ENCODE measurements at places on chromosomes 11 and 22.

DNA sequence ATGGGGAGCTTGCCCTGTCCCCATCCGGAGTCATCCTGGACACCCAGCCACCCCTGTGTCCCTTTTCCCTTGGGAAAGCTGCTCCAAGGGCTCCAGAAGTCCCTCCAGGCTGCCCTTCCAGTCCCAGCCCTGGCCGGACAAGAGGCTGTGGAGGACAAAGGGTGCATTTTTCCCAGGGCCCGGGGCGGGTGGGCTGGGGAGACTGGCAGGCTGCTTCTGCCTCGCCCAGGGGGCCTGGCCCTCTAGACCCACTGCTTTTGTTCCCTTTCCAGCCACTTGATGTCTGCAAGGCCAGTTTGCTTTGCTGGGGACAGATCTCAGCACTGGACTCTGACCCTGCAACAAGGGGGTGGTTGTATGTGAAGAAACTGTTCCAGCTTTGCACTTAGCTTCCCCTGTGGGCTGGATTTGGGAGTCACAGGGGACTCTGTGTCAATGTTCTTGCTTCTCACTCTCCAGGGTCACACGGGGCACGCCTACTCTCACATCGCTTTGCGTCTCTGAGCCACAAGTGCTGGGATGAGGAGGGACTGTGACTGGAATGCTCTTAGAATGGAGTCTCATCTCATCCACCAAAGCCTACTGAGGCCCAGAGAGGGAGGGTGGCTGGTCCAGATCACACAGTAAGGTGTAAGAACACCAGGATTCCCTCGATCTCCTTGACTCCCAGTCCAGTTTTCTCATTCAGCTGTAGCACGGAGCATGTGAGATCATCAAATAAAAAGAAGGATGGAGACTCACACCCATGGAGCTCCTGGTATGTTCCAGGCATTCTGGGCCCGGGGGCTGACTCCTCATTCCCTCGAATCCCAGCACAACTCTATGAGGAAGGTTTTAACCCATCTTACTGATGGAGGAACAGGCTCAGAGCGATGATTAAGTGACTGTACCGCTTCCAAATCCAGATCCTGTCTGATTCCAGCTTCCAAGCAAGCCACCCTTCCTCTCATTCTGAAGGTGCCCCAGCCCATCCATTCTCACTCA is 59.9 kb downstream of the FBXO7 start:
- no peak for DNase-seq

- DNase-seq: no peak
These were observed 125.6 kb upstream of the SLC5A12 start for GRCh38 chr11:26847459-26847858.

DNA sequence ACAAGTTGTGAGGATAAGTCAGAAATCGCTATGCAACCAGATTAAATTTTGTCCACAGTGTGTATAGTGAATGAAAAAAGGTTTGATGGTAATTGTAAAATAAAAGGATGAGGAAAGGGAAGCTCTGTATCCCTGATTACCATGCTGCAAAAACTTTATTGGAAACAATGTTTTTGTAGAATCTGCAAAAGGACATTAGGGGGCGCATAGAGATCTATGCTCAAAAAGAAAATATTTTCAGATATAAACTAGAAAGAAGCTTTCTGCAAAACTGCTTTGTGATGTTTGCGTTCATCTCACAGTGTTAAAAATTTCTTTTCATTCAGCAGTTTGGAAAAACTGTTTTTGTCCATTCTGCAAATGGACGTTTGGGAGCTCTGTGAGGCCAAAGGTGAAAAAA is 390.5 kb downstream of the OR4C45 start:
- no peak for DNase-seq

- DNase-seq: no peak
These were observed 82.1 kb downstream of the PPP6R3 start for GRCh38 chr11:68542617-68543016.

GRCh38 chr22:39488563-39489083 is 13.5 kb upstream of the MIEF1 start:
- no peak for DNase-seq

Data from stimulated activated CD4-positive, alpha-beta T cell treated with anti-CD3 and anti-CD28 coated beads, Interleukin-15, amount 100 ng/mL, for 48 hours (primary cell).